ENCODE measurements at places on chromosomes 6 and 20. TPM values are rescaled to one million over a fixed set of nuclear protein-coding genes. Genes with fewer than 3 reads are reported as not detected.

The EEF1A2 gene
- 1.7 TPM for total RNA-seq

The SYCP2L gene
- total RNA-seq, result under 0.01 TPM

The MAFB gene
- total RNA-seq, result 7.7 TPM

The FAM83C gene
- not detected for total RNA-seq

The SLC2A10 gene
- total RNA-seq, result 42.1 TPM

The MCCD1 gene
- total RNA-seq, result not detected

The SLC17A3 gene
- total RNA-seq, result not detected

The MUC21 gene
- total RNA-seq, result not detected

The PSORS1C2 gene
- not detected for total RNA-seq

DNA sequence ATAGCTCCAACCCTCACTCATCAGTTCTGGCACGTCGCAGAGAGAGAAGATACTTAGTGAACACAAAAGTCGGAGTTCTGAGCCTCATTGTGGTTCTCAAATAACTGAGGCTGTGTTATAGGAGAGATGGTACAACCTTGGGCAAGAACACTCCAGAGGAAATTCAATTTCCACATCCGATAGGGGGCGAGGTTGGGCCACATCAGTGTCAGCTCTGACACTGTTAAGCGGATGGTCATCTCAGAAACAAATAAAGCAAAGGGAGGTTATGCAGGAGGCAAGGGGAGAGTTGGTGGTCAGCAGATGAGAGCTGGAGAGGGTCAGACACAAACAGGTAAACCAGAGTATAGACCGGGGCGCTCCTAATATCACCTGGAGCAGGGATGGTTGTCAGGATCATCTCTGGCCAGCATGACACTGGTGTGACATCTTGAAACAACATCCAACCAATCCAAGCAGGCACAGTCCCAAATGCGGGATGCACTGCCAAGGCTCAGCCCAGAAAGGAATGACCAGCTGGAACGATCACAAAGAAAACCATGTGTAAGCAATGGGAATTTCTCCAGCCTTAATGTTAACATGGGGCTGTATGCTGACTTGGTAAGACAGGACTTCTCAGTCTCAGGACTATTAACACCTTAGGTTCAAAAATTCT lies 331.8 kb downstream of the HACE1 start:
- DNase-seq, result peak; percentile 30

DNA sequence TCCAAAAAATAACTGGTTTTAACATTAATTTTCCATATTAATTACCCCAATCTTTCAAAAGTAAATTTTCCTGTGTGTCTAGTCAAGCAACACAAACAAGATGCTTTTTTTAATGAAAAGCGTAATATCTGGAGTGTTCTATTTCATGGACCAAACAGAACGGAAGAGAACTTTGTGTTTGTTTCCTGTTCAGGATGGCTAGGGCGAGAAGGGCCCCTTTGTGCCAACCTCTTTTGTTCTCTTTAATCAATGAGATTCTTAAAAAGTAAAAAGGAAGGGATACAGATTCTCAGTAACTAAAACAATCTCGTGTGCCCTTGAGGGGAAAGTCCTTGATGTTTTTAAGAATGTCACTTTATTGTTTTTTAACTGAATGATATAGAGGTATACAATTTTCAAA lies 55.7 kb downstream of the GNAS start:
- no peak for DNase-seq

DNA sequence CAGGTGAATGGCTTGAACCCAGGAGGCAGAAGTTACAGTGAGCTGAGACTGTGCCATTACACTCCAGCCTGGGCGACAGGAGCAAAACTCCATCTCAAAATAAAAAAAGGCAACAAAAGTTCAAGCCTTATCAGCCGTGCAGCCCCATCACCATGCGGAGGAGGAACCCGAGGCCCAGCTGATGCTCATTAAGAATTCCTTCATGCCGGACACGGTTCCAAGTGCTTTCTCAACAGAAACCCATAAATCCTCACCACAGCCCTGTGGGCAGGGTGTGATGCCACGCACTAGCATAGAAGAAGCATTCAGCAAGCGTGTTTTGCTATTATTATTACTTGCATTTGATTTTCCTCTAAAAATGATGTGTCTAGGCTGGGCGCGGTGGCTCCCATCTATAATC lies 56.3 kb downstream of the PREX1 start:
- peak; percentile 59 for DNase-seq

DNA sequence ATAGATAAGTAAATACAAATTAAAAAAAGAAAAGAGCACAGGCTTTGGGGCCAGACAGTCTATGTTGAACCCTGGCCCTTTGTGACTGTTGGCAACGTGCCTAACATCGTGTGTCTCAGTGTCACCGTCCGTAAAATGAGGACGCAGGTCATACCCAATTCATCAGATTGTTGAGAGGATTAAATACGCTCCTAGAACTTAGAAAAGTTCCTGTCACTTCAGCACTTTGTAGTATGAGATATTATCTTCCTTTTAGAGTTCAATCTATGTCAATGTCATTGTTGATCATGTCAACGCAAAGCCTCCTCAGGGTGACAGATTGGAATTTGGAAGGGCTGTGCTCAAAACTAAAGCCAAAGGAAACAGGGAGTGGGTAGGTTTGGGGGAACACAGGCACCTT lies 21.7 kb downstream of the SERPINB1 start:
- no peak for DNase-seq

GRCh38 chr20:42484790-42485375 lies 704.8 kb downstream of the PTPRT start:
- no peak for DNase-seq

GRCh38 chr6:143964674-143965081 lies 43.4 kb downstream of the PLAGL1 start:
- DNase-seq, result peak; percentile 55

DNA sequence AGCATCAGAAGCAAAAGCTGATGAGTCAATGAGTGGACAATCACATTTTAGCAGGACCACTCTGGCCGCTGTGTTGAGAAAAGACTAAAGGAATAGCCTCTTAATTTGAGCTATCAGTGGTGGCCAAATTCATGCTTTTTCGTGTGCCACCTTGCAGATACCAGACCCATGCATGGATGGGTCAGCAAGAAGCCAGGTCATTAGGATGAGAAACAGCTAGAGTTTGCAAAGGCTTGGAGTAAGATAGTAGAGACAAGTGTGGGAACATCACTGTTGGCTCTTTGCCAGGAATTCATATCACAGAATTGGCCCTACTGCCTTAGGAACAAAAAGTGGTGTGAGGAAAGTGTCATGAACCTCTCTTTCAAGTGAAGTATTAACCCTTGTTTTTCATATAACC lies 25.5 kb downstream of the MRAP2 start:
- no peak for DNase-seq

- DNase-seq, result peak; percentile 54
Measured at GRCh38 chr6:5151955-5152401, 66.8 kb downstream of the PPP1R3G start.

- DNase-seq, result peak; percentile 25
Measured at GRCh38 chr6:32148289-32149091, 3.2 kb downstream of the PRRT1 start.

DNA sequence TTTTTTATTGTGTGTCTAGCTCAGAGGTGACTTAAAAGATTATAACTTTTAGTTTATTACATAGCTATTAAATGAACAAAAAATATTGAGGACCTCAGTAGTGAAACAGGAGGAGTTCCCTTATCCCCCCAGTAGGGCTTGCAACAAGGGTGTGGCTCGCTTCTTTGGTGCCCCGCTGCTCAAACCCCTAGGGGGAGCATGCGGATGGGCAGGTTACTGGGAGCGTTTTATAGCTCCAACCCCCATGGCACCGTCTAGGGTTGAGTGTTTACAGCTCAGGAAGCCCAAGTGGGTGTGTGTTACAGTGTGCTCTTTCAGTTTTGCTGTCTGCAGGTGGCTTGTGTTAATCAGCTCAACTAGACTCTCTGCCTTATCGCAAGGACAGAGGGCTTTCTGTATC lies 1513.7 kb downstream of the GRIK2 start:
- DNase-seq, result no peak

DNA sequence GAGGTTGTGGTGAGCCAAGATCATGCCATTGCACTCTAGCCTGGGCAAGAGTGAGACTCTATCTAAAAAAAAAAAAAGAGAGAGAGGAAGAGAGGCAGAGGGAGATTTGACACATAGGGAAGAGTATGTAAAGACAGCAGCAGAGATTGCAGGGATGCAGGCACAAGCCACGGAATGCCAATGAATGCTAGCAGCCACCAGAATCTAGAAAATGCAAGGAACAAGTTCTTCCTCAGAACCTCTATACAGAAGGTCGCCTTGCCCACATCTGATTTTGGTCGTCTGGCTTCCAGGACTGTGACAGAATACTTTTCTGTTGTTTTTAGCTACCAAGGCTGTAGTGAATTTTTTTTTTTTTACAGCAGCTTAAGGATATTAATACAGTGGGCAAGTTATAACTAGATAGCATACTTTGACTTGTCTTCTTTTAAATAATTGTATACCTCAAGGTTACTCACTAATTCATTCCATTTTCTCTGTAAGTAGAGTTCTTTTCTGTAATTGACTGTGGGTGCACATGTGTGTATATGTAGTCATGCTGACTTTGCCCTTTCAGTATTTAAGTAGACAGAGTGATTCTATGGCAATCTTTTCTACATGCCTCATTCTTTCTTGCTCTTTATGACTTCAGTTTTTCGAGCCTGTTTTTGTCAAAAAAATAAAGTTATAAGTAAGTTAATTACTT lies 402.2 kb downstream of the GJA1 start:
- no peak for DNase-seq

DNA sequence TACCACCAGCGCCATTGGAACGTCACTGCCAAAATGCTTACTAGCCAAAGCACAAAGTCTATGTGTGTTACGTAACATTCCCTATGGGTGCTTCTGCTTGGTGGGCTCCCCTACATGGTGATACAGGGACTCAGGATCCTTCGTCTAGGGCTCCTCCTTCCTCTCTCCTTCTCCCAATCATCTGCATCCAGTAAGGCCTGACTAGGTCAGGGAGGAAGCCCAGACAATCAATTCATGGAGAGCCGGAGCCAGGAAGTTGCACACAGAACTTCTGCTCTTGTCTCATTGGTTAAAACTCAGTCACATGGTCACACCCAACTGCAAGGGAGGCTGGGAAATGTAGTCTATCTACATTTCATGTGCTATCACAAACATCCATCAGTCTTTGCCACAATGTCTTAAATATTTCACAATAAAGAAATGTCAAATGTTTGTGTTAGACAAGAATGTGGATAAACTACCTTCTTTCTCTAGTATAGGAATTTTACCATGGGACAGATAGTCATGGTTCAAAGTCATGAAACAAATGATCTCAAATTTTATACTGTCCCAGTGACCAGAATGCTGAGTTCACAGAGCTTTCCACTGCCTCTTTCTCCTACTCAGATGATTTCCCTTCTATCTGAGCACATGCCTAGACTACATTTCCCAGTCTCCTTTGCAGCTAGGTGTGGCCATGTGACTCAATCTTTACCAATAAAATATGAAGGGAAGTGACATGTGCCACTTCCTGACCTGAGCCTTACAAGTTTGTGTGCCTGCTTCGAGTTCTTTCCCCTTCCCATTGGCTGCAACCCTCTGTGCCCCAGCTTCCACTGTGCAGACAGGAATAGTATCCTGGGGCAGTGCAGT lies 9.3 kb upstream of the KCNK15 start:
- peak; percentile 78 for DNase-seq

DNA sequence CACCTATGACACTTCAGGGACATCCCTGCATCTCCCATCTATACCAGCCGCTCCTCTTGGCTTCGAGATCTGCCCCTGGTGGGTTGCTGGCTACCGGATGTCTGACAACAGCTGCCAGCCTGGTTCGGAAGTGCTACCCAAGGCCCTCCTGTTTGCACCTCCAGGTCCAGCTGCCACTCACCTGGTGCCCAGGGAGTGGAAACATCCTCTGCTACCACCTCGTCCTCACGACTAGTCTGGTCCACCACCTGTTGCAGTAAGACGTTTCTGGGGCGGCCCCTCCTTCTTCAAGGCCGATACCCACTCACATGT lies 8.3 kb upstream of the PCMTD2 start:
- DNase-seq, result no peak

- peak; percentile 58 for DNase-seq
Measured at GRCh38 chr6:117677553-117678141, 2.4 kb downstream of the NUS1 start.

GRCh38 chr6:133787122-133787521 lies 101.8 kb upstream of the TCF21 start:
- DNase-seq, result no peak

DNA sequence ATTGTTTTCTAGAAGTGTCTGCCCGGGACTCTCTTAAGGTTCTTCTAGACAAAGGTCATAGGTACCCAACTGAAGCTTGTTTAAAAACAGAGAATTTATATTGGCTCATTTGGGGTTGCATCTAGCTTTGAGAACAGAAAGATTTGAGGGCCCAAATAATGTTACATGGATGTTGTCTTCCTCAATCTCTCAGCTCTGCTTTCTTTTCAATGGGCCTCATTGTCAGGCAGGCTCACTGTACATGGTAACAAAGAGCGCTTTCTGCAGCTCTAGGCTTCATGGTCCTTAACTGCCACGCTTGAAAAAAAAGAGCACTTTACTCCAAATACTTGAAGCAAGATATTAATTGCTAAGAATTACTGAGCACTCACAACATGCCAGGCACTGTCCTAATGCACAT lies 22.2 kb downstream of the NHLRC1 start:
- no peak for DNase-seq

DNA sequence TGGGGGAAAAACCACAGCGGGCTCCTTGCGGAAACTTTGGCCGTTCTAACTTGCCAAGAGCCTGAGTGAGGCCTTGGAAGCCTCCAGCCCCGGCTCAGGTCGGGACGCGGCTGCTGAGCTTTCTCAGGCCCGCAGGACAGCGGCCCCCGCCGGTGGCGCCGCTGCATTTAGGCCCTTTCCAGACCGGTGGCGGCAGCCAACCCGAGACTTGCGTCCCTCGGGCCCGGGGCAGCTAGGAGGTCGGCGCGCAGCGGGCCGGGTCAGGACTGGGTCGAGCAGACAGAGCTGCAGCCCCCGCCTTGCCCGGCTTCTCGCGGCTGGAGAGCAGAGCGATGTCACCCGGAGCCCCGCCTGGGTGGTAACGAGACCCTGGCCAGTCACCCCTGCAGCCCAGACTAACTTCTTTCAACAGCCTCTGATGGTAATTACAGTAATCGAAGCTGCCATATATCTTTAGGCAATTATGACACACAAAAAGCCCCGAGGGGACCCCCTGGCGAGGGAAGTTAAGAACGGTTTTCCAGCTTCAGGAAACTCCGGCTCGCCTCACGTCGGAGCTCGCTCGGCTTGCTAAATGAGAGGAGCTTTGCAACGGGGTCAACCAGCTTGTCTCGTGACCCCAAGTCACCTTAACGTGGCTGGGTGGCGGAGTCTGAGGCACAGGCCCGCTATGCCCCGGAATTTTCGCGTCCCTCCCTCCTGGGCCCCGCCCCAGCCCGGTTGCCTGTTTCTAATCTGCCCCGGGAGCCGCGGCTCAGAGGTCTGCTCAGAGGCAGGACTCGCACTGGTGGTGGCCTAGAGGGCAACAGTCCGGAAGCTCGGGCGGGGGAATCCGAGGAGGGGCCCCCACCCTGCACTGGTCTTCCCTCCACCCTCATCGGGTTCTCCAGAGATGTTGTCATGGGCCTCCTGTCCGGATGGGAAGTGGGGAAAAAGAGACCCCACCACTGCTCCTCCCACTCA lies 3.0 kb downstream of the NR2E1 start:
- DNase-seq, result no peak
